Fibroblast of pulmonary artery (primary cell): ENCODE measurements at places on chromosomes 11 and 22.

DNA sequence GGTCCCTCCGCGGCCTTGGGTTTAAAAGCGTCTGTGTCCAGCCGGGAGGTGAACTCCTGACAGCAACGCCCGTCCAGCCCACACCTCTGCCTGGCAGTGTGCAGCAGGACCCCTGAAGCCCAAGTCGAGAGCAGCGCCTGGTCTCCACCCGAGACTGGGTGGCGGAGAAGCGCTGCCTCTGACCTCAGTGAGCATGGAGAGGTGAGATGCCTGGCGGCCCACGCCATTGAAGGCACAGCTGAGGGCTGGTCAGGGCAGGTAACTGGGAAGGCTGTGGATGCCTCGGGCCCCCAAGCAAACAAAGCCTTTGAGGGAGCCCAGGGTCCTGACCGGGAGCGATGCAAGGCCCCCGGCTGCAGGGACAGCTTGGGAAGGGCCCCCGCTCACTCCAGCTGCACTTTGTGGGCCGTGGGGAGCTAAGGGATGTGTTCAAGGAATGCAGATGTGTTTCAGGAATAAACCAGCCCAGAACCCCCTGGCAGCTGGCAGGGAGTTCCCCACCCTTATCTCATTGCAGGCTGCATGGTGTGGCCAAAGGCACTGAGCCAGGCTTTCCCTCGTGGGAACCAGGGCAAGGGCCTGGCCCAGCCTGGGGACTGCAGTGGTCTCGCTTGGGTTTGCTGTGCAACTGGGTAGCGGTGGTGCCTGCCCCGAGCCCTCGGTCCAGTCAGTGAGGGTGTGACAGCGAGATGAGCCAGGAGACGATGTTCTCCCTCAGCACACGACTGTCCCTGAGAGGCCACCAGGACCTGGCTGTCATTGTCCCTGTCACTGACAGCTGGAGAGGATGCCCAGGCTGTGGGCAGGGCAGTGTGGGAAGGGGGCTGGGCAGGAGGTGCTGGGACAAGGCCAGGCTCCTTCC is 92.5 kb downstream of the WNT7B start:
- no peak for DNase-seq

- peak; percentile 99 for DNase-seq
Measured at GRCh38 chr22:18057568-18058209, 20.1 kb upstream of the PEX26 start.

- DNase-seq = peak; percentile 12
Measured at GRCh38 chr11:6127881-6128280, 20.4 kb downstream of the OR56B4 start.

DNA sequence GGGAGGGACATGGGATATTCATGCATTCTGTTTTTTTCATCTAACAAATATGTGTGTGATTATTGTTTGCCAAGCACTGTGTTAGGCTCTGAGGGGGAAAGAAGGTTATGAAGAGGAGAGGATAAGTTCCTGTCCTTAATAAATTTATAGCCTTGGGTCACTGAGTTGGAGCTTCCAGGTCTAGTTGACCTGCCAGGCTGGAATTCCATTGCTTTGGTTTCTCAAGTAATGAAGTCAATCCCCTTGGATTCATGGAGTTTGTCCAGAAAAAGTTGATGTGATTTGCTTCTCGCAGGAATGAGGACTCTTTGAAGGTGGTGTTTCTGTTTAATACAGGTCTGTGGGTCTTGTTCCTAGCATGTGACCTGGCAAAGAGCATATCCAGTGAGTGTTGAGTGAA is 156.2 kb downstream of the ADAMTS15 start:
- DNase-seq = no peak

DNA sequence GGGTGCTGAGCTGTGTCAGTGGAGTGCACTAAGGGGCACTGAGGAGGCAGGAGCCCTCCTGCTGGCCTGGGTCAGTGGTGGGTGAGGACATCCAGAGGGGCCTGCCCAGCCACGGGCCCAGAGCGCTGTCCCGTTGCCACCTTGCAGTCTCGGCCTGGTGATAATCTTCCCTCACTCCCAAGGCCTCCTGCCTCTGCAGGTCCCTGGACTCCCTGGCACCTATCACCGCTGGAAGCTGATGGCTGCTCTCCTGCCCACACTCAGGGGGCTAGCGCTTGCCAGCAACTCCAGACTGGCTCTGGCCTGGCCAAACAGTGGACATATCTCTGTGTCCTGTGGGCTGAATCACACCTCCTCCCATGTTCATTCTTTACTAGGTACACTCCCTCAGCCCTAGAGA is 86.5 kb upstream of the PITPNB start:
- no peak for DNase-seq

DNA sequence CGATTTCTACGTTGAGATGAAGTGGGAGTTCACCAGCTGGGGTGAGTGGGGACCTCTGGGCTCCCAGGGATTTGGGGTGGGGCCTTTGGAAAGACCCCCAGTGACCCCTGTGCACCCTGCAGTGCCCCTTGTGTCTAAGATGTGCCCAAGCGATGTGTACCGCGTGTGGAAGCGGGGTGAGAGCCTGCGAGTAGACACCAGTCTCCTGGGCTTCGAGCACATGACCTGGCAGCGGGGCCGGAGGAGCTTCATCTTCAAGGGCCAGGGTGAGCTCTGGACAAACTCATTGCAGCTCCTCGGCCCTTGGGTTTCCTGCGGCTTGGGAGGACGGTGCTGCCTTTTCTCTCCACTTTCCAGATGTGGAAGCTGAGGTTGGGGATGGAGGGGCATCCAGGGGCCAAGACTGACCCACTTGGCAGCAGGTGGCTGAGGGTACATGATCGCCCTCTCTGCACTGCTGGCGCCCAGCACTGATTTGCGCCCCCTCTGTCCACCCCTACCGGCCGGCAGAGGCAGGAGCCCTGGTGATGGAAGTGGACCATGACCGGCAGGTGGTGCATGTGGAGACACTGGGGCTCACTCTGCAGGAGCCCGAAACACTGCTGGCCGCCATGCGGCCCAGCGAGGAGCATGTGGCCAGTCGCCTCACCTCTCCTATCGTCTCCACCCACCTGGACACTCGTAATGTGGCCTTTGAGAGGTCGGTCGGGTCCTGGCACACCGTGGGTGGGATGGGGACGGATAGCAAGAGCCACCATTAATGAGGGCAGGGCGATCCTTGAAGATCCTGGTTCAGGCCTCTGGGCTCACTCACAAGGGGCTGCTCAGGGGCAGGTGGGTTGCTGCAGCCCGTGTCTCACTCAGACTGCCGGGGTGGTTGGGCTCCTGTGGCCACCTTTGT is 2.6 kb downstream of the ANKRD13D start:
- no peak for DNase-seq

DNA sequence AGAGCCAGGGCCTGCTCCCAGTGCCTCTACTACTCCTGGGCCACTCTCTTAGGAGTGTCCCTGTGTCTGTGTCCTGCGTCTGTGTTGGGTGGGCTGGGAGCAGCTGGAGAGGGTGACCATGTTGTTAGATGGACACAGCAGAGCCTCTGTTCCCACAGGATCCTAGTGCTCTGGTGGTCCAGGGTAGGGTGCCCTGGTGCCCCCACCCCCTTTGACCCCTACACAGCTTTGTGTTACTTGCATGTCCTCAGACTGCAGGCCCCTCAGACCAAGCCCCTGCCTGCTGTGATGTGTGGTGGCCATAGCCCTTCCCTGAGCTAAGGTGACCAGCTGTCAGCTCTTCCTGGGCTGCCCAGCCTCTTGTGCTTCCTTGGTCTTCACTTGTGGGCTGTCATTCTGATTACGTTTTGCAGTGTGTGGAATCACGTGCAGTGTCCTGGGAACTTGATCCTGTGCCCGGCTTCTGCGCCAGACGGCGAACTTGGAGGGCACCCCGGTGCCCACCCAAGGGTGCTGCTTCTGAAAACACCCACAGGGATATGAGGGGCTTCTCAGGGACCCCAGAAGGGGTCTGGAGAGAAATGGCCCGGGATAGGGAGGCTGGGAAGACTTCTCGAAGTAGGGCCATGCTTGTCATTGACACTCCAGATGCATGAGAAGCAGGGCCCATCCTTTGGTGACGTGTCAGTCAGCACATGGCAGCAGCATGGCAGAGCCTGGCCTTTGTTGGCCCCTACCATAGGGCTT is 1.5 kb downstream of the TANGO2 start:
- no peak for DNase-seq

GRCh38 chr22:39522567-39523300 is 2.4 kb downstream of the ATF4 start:
- DNase-seq = peak; percentile 71

- DNase-seq = no peak
Measured at GRCh38 chr11:78112582-78113275, 26.7 kb downstream of the ALG8 start.

GRCh38 chr11:115290893-115291292 is 213.3 kb downstream of the CADM1 start:
- DNase-seq = no peak

DNA sequence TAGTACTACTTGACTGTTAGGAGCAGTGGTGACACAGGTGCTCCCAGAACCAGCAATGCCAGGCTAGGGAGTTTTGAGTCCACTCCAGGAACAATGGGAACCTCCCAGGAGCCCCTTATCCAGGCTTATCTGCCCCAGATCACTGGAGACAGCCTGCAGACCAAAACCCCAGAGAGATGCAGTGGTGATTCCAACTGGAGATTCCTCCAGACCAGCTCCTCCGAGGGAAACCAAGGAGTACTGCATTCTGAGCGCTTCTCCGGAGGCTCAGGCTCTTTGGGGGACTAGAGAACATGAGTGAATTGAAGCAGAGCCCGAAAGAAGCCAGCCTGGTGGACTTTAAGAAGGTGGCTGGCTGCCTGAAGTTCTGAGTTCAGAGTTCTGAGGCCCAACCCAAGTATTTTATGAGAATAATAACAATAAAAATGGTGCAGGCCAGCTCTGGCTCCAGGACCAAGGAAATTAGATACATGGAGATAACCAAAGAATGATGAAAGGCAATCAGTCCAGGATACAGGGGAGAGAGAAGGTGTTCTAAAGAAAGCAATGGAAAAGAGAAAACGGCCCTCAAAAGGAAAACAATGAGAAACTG is 1.3 kb upstream of the TMEM25 start:
- DNase-seq = no peak

GRCh38 chr22:18024276-18024939 is at the start of gene MICAL3:
Gene MICAL3, minus strand, starts transcription at chr22:18024561. Its CDS starts 117,749 bp downstream, at chr22:17906812.
- DNase-seq = peak; percentile 64

DNA sequence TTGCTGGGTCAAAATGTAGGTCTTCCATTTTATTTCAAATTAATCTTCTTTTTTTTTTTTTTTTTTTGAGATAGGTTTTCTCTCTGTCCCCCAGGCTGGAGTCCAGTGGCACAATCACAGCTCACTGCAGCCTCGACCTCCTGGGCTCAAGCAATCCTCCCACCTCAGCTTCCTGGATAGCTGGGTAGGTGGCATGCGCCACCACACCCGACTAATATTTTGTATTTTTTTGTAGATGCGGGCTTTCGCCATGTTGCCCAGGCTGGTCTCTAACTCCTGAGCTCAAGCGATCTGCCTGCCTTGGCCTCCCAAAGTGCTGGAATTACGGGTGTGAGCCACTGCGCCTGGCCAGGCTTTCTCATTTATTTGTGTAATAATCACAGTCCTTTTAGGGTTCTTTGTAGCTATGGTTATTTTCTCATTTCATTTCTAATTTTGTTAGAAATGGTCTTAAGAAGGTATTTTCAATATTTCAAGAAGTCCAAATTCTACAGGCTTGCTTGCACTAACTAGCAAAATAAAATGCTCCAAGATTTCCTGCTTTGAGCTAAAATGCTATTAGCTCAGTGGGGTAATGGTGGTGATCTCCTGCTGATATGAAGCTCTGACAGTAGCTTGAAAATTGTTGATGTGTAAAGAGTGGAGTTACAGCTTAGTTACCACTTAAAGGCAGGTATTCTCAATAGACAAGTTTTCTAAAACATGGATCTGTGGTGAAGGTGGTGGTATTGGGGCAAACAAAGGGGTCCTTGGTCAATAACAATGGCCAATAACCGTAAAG is 50.0 kb downstream of the RBX1 start:
- DNase-seq = no peak

GRCh38 chr22:20111045-20111688 is 4.7 kb upstream of the RANBP1 start:
- DNase-seq = peak; percentile 29

- DNase-seq = no peak
Measured at GRCh38 chr11:112391086-112391485, 130.4 kb upstream of the PLET1 start.

DNA sequence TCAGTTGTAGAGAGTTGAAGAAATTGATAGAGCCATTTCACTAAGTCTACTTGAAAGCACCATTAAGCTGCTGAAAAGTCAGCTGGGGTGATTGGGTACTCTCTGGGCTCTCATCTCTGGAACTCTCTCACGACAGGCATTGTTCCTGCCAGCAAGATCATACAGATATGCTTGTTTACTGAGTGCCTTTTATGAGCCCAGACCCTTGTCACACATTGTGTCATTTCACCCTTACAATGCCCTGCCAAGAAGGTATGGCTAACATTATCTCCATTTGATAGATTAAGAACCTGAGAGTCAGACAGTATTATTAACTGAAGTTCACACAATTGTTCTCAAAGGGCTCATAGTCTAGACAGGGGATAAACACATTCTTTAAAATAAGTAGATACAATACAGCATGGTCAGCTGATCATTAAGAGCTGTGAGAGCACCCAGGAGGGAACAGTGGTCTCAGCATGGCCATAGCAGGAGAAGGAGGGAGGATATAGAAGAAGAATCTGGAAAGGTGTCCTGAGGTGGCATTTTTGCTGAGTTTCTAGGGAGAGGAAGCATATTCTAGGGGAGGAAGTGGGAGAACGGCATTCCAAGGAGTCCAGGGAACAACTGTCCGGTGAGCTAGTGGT is 580.5 kb downstream of the INSC start:
- no peak for DNase-seq

- DNase-seq = no peak
Measured at GRCh38 chr11:112290493-112290850, 29.8 kb upstream of the PLET1 start.

DNA sequence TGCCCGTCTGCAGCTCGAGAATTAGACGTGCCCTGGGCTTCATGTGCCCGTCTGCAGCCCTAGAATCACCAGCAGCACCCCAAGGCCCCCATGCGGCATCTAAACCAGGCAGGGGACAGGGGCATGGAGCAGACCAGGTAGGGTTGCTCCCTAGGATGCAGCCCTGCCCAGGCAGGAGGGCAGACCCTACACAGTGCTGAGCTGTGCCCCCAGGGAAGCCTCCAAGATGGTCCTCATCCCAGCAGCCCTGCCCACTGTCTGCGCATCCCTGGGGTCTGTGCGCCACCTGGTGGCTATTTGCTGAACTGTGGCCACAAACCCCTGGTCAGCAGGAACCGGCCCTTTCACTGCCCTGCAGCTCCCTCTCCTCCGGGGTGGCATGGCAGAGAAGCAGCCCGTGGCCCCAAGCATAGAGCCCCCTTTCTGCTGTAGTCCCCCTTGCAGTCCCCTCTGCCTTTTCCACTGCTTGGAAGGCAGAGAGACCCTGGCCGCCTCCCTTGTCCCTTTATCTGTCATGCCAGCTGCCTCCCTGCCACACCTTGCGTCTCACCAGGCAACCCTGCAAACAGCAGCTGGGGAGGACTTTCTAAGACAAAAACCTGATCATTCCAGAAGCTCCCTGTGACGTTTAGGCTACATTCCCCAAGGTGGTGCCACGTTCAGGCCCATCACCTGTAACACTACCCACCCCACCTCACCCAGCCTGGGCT is 86.6 kb downstream of the KCNQ1 start:
- DNase-seq = peak; percentile 60

GRCh38 chr22:47401976-47402770 is 639.7 kb downstream of the TBC1D22A start:
- DNase-seq = peak; percentile 40
